ENCODE measurements at places on chromosomes 3 and 15.

- H3K4me1 ChIP-seq: peaks cover 22% of the 10 kb centered on the region
- peaks cover 8% of the 10 kb centered on the region for H3K36me3 ChIP-seq
- no peak for DNase-seq
- H3K4me3 ChIP-seq: no peak overlapping the region
- H3K27me3 ChIP-seq: no peaks in the 10 kb centered on the region
- no peak overlapping the region for H3K27ac ChIP-seq
These were observed 35.7 kb downstream of the NBEAL2 start for GRCh38 chr3:47015151-47015550.

GRCh38 chr15:36024031-36024688 lies 478.2 kb upstream of the DPH6 start:
- no peak overlapping the region for H3K4me3 ChIP-seq
- no peak overlapping the region for H3K27ac ChIP-seq
- DNase-seq: no peak
- H3K4me1 ChIP-seq: no peaks in the 10 kb centered on the region
- no peaks in the 10 kb centered on the region for H3K27me3 ChIP-seq

DNA sequence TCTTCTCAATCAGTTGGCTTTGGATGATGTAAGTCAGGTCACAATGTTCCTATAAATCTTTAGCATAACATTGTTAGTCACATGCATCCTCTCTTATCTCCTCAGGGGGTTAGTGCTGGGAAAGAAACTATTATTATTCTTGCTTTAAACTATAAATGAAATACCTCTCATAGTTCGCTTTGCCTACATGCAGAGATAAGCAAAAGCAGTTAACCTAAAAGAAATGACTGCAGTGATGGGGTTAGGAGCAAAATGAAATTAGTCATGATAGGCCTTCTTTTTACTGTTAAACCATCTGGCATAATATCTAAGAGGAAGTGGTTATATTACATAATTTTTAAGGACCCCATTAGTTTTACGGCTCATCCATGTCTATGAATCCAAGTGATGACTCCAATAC lies 91.7 kb upstream of the IGSF10 start:
- H3K27me3 ChIP-seq: no peaks in the 10 kb centered on the region
- no peak for DNase-seq
- H3K27ac ChIP-seq: no peak overlapping the region
- no peaks in the 10 kb centered on the region for H3K36me3 ChIP-seq

DNA sequence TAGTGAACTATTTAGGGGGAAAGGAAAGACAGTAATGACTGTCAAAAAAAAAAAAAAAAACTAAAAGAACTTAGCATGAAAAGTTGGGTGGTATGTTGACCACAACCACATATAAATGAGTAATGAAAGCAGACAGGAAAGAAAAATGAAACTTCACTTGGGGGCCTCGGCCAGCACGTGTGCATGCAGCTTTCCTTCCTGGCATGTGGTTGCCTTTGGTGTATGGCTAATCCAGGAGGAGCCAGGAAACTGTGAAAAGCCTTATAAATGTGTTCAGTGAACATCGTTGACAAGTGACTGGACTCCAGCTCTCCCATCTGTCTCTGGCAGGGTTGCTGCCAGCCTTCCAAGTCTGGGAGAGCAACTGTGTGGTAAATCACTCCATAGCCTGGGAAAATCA lies 195.1 kb downstream of the DTWD1 start:
- no peaks in the 10 kb centered on the region for H3K36me3 ChIP-seq
- peaks cover 3% of the 10 kb centered on the region for H3K4me1 ChIP-seq

DNA sequence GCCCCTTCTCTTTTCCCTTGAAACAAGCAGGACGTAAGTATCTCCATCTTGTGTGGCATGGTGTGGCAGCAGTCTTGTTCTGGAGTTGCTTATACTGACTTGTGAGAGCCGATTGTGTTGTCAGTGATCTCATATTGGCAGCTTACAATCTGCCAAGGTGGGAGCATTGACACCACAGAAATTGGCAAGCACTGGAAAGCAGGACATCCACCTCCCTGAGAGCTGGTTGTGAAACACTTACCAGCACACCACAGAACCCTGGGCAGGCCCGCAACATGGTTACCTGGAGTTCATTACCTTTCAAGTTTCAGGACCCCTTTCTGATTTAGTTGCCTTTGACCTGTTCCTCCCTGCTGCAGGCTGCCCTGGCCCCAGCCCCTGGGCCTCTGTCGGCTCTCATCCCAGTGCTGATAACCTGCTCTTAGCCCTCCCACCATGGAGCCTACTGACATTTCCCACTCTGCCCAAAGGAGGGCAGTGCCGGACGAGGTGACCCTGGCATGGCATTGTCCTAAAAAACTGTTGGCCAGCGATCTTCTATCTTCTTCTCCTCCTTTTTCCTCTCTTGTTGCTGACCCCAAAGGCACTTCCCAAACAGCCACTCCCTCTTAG lies 10.6 kb upstream of the ATP2B2 start:
- H3K4me1 ChIP-seq: no peaks in the 10 kb centered on the region
- no peaks in the 10 kb centered on the region for H3K27me3 ChIP-seq
- no peak overlapping the region for H3K4me3 ChIP-seq
- DNase-seq: no peak

GRCh38 chr15:100111125-100112060 lies 230.4 kb downstream of the ADAMTS17 start:
- no peak overlapping the region for H3K27ac ChIP-seq
- DNase-seq: peak; percentile 27
- H3K4me1 ChIP-seq: peaks cover 37% of the 10 kb centered on the region
- H3K27me3 ChIP-seq: no peaks in the 10 kb centered on the region
- no peak overlapping the region for H3K4me3 ChIP-seq
- no peaks in the 10 kb centered on the region for H3K36me3 ChIP-seq

DNA sequence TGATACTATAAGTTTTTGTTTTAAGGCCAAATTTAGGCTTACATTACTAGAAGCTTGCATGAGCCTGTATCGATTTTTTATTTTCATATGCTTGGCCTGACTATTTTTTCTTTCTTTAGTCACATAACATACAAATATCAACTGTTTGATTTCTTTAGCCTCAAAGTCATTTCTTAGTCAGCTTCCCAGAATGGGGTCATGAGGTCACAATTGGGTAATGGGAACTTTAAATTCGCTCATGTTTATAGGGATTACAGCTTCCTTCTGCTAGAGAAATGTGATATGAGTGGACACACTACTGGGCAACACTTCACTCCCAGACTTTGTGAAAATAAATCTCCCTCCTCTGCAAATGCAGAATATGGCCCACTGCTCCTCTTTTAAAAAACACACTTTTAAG lies 9.1 kb upstream of the TIPARP start:
- no peak overlapping the region for H3K27ac ChIP-seq
- no peaks in the 10 kb centered on the region for H3K27me3 ChIP-seq

GRCh38 chr3:141441381-141442364 lies 45.2 kb upstream of the RASA2 start:
- H3K4me1 ChIP-seq: peaks cover 24% of the 10 kb centered on the region
- peaks cover 29% of the 10 kb centered on the region for H3K36me3 ChIP-seq
- H3K4me3 ChIP-seq: no peak overlapping the region
- H3K27me3 ChIP-seq: no peaks in the 10 kb centered on the region
- DNase-seq: peak; percentile 77
- peak overlapping the region; percentile 67 for H3K27ac ChIP-seq

Measured in thyroid gland (tissue), 4 donors.